ENCODE measurements at places on chromosomes 1 and 21. TPM values are rescaled to one million over a fixed set of nuclear protein-coding genes. Genes with fewer than 3 reads are reported as not detected.

DNA sequence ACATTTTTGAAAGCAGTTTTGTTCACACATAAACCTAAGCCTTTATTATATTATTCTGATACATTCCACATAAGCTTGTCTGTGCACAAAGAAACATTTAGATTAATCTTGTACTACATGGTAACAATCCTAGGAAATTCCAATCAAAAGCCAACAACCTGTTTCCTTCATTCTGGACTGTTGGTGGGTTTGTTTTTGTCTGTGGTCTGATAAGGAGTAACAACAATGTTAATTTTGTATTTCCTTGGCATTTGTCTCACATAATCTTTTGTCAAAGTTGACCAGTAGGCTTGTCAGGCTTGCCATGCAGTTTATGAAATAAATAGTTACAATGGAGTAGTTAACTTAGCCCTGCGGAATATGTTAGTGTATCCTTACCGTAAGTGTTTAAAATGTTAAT lies 183.3 kb downstream of the DHRS3 start:
- no peak for DNase-seq

DNA sequence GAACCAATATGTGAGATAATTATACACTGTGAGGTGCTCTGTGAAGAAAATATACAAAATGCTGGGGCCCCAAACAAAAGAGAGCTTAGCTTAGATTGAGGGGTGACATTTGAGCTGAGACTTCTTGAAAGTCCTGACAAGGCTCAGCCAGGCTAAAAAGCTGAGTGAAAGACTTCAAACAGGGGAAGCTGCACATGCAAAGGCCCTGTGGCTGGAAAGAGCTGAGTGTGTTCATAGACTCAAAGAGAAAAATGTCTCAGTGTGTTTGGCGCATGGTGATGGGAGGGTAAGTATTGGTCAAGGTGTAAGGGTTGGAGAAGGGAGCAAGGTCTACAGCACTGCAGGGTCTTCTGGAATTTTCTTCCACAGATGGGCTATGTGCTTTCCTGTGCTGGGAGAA lies 127.2 kb upstream of the KLHDC7A start:
- no peak for DNase-seq

ADAMTS1 gene
- polyA plus RNA-seq: 21.6 TPM

FGR gene
- polyA plus RNA-seq: 2.7 TPM

NEGR1 gene
- 11.2 TPM for polyA plus RNA-seq

PLA2G2F gene
- not detected for polyA plus RNA-seq
